ENCODE measurements at places on chromosomes 2 and 18. TPM values are rescaled to one million over a fixed set of nuclear protein-coding genes. Genes with fewer than 3 reads are reported as not detected.

SAG gene
- total RNA-seq = 0.15 TPM

NDC80 gene
- total RNA-seq = 53.9 TPM

KLF11 gene
- 6.6 TPM for total RNA-seq

TAF4B gene
- 19.1 TPM for total RNA-seq

C1GALT1C1L gene
- total RNA-seq = not detected

HOXD10 gene
- total RNA-seq = not detected

ANTXR1 gene
- 0.38 TPM for total RNA-seq

RRM2 gene
- total RNA-seq = 444 TPM

MC5R gene
- total RNA-seq = not detected

PXDN gene
- total RNA-seq = 1.4 TPM

PROKR1 gene
- total RNA-seq = 0.13 TPM

IL37 gene
- not detected for total RNA-seq

CHRNG gene
- not detected for total RNA-seq

CENPO gene
- 49.6 TPM for total RNA-seq

SERPINB3 gene
- total RNA-seq = not detected

NEUROD1 gene
- total RNA-seq = not detected

NFATC1 gene
- 73.6 TPM for total RNA-seq

PUS10 gene
- 8.8 TPM for total RNA-seq

TSGA10 gene
- total RNA-seq = 4.7 TPM

SANBR gene
- total RNA-seq = 2.5 TPM

CAPN14 gene
- 0.30 TPM for total RNA-seq

RTTN gene
- 24.8 TPM for total RNA-seq

METAP1D gene
- total RNA-seq = 8.2 TPM

CEBPZOS gene
- total RNA-seq = 38.0 TPM

SPHKAP gene
- total RNA-seq = not detected

SLC14A1 gene
- total RNA-seq = 2.5 TPM

ANKZF1 gene
- total RNA-seq = 109 TPM

KCNS3 gene
- total RNA-seq = not detected
